ENCODE measurements at places on chromosomes 11 and 22. TPM values are rescaled to one million over a fixed set of nuclear protein-coding genes. Genes with fewer than 3 reads are reported as not detected.
A peak's percentile ranks its signal among the peaks of the same experiment; 100 is the strongest.

The GVQW3 gene
- 1.2 TPM for total RNA-seq

The MPPED2 gene
- total RNA-seq = 9.7 TPM

The ELFN2 gene
- 0.06 TPM for total RNA-seq

GRCh38 chr22:26884921-26885320, 227.5 kb downstream of the MIAT start:
- H3K27me3 ChIP-seq = no peaks in the 10 kb centered on the region
- no peaks in the 10 kb centered on the region for H3K4me1 ChIP-seq
- H3K36me3 ChIP-seq = no peaks in the 10 kb centered on the region
- no peak overlapping the region for H3K27ac ChIP-seq
- no peak for DNase-seq

DNA sequence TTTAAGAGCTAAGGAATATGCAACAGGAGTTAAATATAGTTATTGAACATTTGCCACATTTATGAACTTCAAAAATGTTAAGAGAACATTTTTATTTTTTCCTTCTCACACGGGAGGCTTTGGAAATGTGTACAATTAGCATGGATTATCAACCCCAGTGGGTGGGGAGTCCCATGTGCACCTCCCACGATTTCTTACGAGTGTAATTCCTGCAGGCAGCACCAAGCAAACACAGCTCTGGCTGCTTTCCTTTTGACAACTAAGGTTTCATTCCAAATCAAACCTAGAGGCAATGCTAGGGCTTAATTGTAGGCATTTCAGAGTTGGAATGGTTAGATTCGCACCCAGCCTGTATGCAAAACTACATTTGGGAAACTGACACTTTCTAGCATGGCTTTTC, 460.9 kb downstream of the METTL15 start:
- no peak overlapping the region for H3K4me3 ChIP-seq
- H3K27ac ChIP-seq = no peak overlapping the region
- H3K4me1 ChIP-seq = no peaks in the 10 kb centered on the region
- no peak for DNase-seq

DNA sequence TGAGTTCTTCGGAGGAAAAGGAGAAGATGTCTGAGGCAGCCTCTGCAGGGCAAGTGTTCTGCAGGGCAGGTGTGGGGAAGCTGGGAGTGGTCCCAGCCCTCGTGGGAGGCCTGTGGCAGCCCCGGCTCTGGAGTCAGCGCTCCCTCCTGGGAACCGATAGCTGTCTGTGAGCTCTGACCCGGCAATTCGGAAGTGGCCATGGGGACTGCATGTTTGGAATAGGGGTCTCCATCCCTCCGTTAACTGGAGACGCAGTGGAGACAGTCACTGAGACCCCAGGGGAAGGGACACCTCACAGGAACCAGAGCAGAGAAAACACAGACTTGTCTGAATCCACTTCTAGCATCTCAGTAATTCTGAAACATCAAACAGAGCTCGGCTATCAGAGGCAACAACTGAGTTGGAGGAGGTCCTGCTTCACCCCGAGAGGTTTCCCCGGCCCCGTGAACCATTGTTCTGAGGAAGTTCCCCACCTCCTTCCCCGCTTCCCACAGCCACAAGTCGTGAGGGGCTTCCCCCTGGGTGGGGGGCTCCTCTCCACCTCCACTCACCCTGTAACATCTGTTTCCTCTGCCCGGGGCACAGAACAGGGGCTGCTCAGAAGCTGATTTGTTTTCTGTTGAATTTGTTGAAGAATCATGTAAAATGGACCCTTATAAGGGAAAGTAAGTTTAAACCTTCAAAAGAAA, 99.6 kb downstream of the BRD1 start:
- H3K4me1 ChIP-seq = peaks cover 8% of the 10 kb centered on the region
- H3K27ac ChIP-seq = no peak overlapping the region
- DNase-seq = no peak
- no peaks in the 10 kb centered on the region for H3K36me3 ChIP-seq
- no peak overlapping the region for H3K4me3 ChIP-seq

- DNase-seq = peak; percentile 58
- H3K4me3 ChIP-seq = peak overlapping the region; percentile 17
- H3K27ac ChIP-seq = peak overlapping the region; percentile 79
- H3K27me3 ChIP-seq = no peaks in the 10 kb centered on the region
Measured at GRCh38 chr11:75557666-75558494, 4.2 kb upstream of the SERPINH1 start.

- no peaks in the 10 kb centered on the region for H3K27me3 ChIP-seq
- H3K36me3 ChIP-seq = no peaks in the 10 kb centered on the region
- no peak overlapping the region for H3K4me3 ChIP-seq
- peaks cover 10% of the 10 kb centered on the region for H3K4me1 ChIP-seq
- peak; percentile 69 for DNase-seq
Measured at GRCh38 chr11:67545280-67545679, 22.0 kb upstream of the CABP2 start.

- H3K27me3 ChIP-seq = no peaks in the 10 kb centered on the region
- peaks cover 22% of the 10 kb centered on the region for H3K4me1 ChIP-seq
- no peak overlapping the region for H3K4me3 ChIP-seq
- DNase-seq = no peak
Measured at GRCh38 chr11:62843466-62843865, 4.1 kb upstream of the WDR74 start.

DNA sequence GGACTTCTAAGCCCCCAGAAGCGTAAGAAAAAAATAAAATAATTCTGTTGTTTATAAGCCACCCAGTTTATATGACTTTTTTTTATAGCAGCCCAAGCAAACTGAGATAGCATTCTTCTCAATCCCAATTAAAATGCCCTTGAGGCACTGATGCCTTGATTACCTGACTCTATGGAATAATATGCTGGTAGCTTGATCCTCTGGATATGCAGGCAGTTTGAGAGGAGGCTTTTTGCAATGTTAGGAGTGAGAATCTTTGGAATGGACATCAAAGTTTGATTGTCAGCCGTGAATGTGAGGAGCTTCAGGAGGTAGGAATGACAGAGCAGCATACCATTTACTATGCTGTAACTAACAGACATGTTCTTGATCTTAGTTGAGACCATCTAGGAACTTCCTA, 275.6 kb downstream of the AASDHPPT start:
- no peak overlapping the region for H3K27ac ChIP-seq
- no peaks in the 10 kb centered on the region for H3K36me3 ChIP-seq
- H3K4me1 ChIP-seq = no peaks in the 10 kb centered on the region
- no peaks in the 10 kb centered on the region for H3K27me3 ChIP-seq
- no peak overlapping the region for H3K4me3 ChIP-seq
- no peak for DNase-seq

DNA sequence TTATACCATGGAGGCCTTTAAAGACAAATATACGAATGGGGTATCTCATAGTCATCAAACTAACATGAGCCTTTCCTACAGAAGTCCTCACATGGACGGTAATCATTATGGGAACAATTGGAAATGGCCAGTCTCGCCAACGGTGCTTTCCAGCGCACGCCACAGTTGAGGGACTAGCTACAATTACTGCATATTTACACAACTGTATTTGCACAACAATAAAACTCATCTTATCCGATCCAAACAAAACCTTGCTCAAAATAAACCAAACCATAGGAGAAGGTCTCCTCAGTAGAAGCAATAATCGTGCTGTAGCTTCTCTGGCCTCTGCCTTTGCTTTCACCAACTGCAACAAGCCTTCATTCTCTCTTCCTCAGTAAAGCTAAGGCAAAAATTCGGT, 5.9 kb downstream of the CADM1 start:
- DNase-seq = no peak
- peaks cover 4% of the 10 kb centered on the region for H3K4me1 ChIP-seq
- H3K27me3 ChIP-seq = peaks cover 6% of the 10 kb centered on the region
- H3K36me3 ChIP-seq = no peaks in the 10 kb centered on the region

GRCh38 chr22:47238690-47239473, 476.4 kb downstream of the TBC1D22A start:
- no peak overlapping the region for H3K4me3 ChIP-seq
- peaks cover 11% of the 10 kb centered on the region for H3K27me3 ChIP-seq
- no peaks in the 10 kb centered on the region for H3K36me3 ChIP-seq
- H3K4me1 ChIP-seq = no peaks in the 10 kb centered on the region
- no peak overlapping the region for H3K27ac ChIP-seq
- DNase-seq = no peak

DNA sequence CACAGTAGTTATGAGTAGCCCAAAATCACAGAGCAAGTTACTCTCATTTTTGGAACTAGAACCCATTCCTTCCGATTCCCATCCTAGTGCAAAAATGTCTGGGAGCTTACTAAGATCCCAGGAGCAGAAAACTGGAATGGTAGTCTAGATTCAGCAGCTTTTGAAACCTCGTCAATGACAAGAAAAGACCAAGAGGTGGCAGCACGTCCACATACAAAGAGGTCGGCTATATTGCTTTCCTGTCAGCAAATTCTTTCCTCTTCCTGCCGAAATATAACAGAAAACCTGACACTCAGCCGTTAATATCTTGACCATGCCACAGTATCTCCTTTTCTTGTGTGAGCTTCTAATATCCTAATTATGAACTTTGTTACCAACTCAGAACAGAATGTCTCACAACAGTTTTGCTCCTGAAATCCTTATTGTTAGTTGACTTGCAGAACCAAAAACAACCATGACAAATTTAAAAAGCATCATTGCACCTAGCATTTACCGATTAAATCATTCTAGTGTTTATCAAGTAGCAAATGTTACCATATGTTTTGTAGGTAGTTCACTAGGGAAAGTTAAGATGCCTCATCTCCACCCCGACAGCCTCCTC, 92.8 kb upstream of the OR9G4 start:
- no peak overlapping the region for H3K27ac ChIP-seq
- H3K27me3 ChIP-seq = no peaks in the 10 kb centered on the region
- no peak overlapping the region for H3K4me3 ChIP-seq
- DNase-seq = no peak
- no peaks in the 10 kb centered on the region for H3K4me1 ChIP-seq
- H3K36me3 ChIP-seq = no peaks in the 10 kb centered on the region

DNA sequence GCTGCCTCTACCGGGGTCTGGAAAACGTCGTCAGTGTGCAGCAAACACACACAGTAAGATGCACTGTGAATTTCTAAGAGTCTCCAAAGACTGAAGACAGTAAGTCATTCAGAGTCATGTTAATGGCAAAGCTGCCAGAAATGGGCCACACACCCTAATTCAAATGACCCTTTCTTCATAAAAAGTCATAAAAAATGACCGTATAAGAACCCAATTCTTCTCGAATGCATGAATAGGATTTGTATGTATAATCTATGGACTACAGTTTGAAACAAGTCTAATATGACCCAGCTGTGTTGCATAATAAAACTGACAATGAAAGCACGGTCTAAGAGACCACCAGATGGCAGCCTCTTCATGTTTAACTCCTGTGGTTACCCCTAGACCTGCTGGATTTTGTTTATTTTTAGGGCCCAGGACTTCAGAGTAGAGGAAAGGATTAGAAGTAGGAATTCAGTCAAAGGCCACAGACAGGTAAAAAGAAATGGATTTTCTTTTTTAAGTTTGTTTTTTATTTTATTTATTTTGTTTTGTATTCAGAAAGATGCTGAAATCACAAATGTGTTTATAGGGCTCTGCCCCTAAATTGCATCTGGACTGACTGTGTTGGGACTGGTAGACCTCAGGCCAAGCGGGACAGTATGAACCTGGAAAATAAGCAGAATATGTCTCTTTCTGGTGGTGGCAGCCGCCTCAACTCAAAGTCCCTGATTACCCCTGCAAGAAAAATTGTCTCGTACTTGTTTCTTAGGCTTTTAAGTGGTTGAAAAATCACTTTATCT, 32.1 kb upstream of the SLC5A12 start:
- no peaks in the 10 kb centered on the region for H3K27me3 ChIP-seq
- no peak overlapping the region for H3K4me3 ChIP-seq
- peak; percentile 10 for DNase-seq
- no peak overlapping the region for H3K27ac ChIP-seq
- H3K4me1 ChIP-seq = peaks cover 6% of the 10 kb centered on the region

DNA sequence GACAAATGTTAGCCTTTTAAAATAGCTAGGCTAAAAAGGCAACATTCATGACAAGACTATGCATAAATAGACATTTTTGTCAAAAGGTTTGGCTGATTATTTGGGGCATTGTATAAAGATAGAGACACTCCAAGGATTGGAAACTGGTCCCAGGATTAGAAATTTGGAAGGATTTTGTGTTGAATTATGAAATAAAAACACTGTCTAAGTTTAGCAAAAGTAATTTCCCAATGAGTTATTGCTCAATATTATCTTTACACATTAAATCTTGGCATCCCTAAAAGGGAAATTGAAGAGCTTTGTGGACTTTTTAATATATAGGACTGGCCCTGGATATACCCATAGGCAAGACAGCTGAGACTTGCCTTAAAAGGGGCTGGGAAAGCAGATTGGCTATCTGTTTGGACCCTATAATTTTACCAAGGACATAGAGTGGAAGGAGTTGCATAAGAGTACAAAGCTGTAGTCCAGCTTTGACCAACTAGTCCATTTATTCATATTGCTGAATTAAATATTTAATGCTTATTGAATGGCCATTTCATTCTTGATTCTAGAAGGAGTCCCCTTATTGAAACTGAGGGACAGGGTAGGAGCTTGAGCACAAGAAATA, 382.7 kb downstream of the METTL15 start:
- no peaks in the 10 kb centered on the region for H3K36me3 ChIP-seq
- H3K4me3 ChIP-seq = no peak overlapping the region
- no peak for DNase-seq
- no peak overlapping the region for H3K27ac ChIP-seq
- H3K4me1 ChIP-seq = no peaks in the 10 kb centered on the region

DNA sequence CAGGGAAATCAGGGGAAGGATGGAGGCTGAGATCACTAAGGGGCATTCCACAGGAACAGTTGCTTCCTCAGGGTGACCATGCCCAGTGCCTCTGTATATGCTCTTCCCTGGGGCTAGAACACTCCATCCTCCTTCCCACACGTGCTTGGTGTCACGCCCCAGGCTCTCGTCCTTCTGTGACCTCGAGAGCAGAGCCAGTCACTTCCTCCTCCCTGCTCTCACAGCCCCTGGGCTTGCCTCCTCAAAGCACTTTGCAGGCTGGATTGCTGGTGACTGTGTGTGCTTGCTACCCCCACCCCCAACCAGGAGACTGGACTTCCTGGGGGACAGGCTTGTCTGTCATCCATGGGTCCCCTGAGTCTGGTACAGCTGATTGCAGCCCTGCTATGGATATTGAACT, 56.5 kb upstream of the AMPD3 start:
- H3K27ac ChIP-seq = no peak overlapping the region
- DNase-seq = no peak
- no peaks in the 10 kb centered on the region for H3K27me3 ChIP-seq
- H3K4me3 ChIP-seq = no peak overlapping the region
- no peaks in the 10 kb centered on the region for H3K4me1 ChIP-seq
- H3K36me3 ChIP-seq = no peaks in the 10 kb centered on the region

- H3K36me3 ChIP-seq = no peaks in the 10 kb centered on the region
- H3K27ac ChIP-seq = no peak overlapping the region
- H3K27me3 ChIP-seq = no peaks in the 10 kb centered on the region
- no peak overlapping the region for H3K4me3 ChIP-seq
- no peak for DNase-seq
Measured at GRCh38 chr11:8389029-8389996, 125.6 kb upstream of the LMO1 start.

DNA sequence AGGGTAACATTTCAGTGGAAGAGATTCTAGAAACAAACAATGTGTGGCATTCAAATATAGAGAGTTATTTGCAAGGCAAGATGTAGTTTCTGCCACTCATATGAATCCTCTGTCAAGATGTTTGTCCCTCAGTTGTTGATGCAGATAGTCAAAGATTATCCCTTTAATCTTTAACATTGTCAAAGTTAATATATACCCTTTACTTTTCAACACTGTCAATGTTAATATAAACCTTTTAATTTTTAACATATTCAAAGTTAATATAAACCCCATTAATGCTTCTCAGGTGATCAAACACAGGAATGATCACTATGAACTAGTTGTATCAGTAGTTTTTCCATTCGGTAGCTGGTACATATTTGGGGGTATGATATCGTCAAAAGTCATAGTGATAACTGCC, 51.9 kb upstream of the PICALM start:
- no peaks in the 10 kb centered on the region for H3K36me3 ChIP-seq
- no peaks in the 10 kb centered on the region for H3K27me3 ChIP-seq
- peaks cover 15% of the 10 kb centered on the region for H3K4me1 ChIP-seq

All from heart left ventricle (tissue), 16 donors.